Muscle of leg (tissue), 16 donors: ENCODE measurements at places on chromosomes 7 and 10. TPM values are rescaled to one million over a fixed set of nuclear protein-coding genes. Genes with fewer than 3 reads are reported as not detected.

GRCh38 chr10:15606377-15606776 is 113.3 kb downstream of the ITGA8 start:
- H3K4me3 ChIP-seq: no peak overlapping the region
- H3K27ac ChIP-seq: no peak overlapping the region
- H3K4me1 ChIP-seq: no peaks in the 10 kb centered on the region
- H3K36me3 ChIP-seq: no peaks in the 10 kb centered on the region
- no peak for DNase-seq

DNA sequence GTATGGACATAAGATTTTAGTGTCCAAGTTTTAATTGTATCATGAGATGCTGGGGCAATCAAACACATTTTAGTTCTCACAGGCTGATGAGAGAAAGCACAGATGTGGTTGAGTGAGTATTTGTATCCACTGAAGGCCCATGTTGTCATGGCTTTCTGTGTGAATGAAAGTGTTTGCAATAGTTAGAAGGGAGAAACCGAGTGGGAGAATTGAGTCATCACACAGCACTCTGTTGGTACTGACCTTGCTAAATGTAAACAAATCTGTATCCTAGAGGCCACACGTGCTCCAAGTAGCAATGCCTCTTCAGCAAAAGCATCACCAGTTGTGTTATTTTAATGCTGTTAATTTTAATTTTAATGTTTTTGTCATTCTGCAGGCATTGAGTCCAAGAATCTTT is 121.2 kb downstream of the EMX2 start:
- DNase-seq: peak; percentile 94
- H3K27me3 ChIP-seq: no peaks in the 10 kb centered on the region
- H3K4me1 ChIP-seq: peaks cover 14% of the 10 kb centered on the region
- peak overlapping the region; percentile 60 for H3K27ac ChIP-seq

GRCh38 chr7:32458025-32458424 is 32.2 kb downstream of the LSM5 start:
- peaks cover 2% of the 10 kb centered on the region for H3K27me3 ChIP-seq
- no peaks in the 10 kb centered on the region for H3K4me1 ChIP-seq
- no peak overlapping the region for H3K4me3 ChIP-seq
- H3K27ac ChIP-seq: no peak overlapping the region
- H3K36me3 ChIP-seq: no peaks in the 10 kb centered on the region
- DNase-seq: no peak

DNA sequence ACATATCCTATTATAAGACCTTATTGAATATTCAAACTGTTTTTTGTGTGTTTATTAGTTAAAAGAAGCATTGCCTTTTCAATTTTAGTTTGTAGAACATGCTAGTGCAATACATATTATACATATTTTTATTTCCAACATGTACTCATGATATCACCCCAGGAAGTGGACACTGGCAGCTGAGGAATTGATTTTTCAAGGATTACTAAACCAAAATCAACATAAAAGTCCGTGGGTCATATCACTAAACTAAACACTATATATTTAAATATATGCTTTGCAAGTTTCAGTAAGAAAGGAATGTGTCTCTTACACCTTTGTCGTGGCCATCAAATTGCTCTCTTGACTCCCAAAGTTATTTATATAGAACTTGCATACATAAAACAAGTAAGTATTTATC is 185.2 kb downstream of the AGMO start:
- no peak for DNase-seq
- H3K4me3 ChIP-seq: no peak overlapping the region
- no peaks in the 10 kb centered on the region for H3K27me3 ChIP-seq
- no peaks in the 10 kb centered on the region for H3K4me1 ChIP-seq
- no peak overlapping the region for H3K27ac ChIP-seq

DNA sequence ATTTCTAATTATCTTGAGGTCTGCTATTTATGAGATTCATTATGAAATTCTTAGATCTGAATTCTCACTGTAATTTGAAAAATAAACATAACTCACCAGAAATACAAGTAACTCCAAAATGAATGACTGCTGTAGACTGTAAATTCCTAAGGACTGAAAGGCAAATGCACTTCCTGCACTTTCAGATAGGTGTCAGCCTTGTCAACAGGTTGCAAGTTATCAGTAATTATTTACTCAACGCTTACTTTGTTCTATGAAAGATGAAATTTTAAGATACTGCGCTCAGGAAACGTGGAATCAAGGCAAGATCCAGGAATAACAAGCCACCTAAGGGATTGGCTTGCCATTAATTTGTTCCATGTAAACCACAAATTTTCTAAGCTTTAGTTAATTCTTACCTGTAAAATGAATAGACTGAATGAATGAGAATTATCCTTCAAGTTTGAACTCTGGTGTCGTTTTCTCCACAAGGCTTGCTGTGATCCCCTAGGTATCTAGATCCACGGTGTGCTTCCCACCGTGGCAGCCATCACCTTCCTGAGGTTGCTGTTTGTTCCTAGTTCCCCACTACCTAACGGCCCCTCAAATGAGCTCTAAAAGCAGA is 12.6 kb downstream of the DHX32 start:
- H3K4me1 ChIP-seq: no peaks in the 10 kb centered on the region
- peaks cover 17% of the 10 kb centered on the region for H3K36me3 ChIP-seq
- no peak overlapping the region for H3K27ac ChIP-seq
- no peak overlapping the region for H3K4me3 ChIP-seq

- H3K4me3 ChIP-seq: no peak overlapping the region
- no peak overlapping the region for H3K27ac ChIP-seq
- peaks cover 6% of the 10 kb centered on the region for H3K27me3 ChIP-seq
- no peak for DNase-seq
These were observed 6.7 kb upstream of the OTUD1 start for GRCh38 chr10:23432166-23432565.

- H3K36me3 ChIP-seq: no peaks in the 10 kb centered on the region
- H3K4me3 ChIP-seq: no peak overlapping the region
- no peaks in the 10 kb centered on the region for H3K4me1 ChIP-seq
- no peaks in the 10 kb centered on the region for H3K27me3 ChIP-seq
- DNase-seq: no peak
These were observed 202.4 kb downstream of the SH2D4B start for GRCh38 chr10:80739963-80740715.

GRCh38 chr10:133144771-133145170 is 15.2 kb upstream of the KNDC1 start:
- H3K27me3 ChIP-seq: peaks cover 23% of the 10 kb centered on the region
- H3K27ac ChIP-seq: no peak overlapping the region
- no peak overlapping the region for H3K4me3 ChIP-seq
- peaks cover 5% of the 10 kb centered on the region for H3K4me1 ChIP-seq
- H3K36me3 ChIP-seq: no peaks in the 10 kb centered on the region
- no peak for DNase-seq

- H3K36me3 ChIP-seq: no peaks in the 10 kb centered on the region
- peaks cover 29% of the 10 kb centered on the region for H3K4me1 ChIP-seq
- peak; percentile 85 for DNase-seq
- no peak overlapping the region for H3K4me3 ChIP-seq
These were observed 148.7 kb upstream of the RSU1 start for GRCh38 chr10:16965740-16966447.

- H3K4me3 ChIP-seq: no peak overlapping the region
- no peaks in the 10 kb centered on the region for H3K27me3 ChIP-seq
- no peak overlapping the region for H3K27ac ChIP-seq
These were observed 47.9 kb downstream of the MKI67 start for GRCh38 chr10:128078136-128078969.

The CAPZA2 gene
- 244 TPM for total RNA-seq

The EBF3 gene
- total RNA-seq: 33.6 TPM

The MKRN1 gene
- 69.1 TPM for total RNA-seq
